ENCODE measurements at places on chromosomes 7 and 10.

DNA sequence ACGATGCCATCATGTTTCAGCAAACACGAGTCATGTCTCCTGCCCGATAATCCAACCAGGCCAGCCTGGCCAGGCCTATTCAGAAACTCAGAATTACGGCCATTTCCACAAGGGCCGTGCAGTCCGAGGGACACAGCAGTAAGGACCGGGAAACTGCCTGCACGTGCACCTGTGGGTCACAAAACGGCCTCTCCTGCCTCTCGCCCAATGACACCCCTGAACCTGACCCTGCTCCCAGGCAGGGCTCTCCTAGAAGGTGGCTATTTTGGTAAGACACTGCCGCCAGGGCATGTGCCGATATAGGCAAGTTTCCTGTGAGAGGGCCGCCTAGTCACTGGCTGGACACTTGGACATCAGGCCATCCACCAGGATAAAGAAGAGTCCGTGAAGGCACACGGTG lies 196.7 kb downstream of the TCERG1L start:
- no peak overlapping the region for H3K27ac ChIP-seq
- H3K4me1 ChIP-seq = no peaks in the 10 kb centered on the region
- DNase-seq = no peak

GRCh38 chr10:43228783-43229207 lies 38.1 kb downstream of the RASGEF1A start:
- no peaks in the 10 kb centered on the region for H3K36me3 ChIP-seq
- DNase-seq = peak; percentile 10
- H3K4me3 ChIP-seq = peak overlapping the region; percentile 57
- peaks cover 74% of the 10 kb centered on the region for H3K27me3 ChIP-seq
- no peak overlapping the region for H3K27ac ChIP-seq

DNA sequence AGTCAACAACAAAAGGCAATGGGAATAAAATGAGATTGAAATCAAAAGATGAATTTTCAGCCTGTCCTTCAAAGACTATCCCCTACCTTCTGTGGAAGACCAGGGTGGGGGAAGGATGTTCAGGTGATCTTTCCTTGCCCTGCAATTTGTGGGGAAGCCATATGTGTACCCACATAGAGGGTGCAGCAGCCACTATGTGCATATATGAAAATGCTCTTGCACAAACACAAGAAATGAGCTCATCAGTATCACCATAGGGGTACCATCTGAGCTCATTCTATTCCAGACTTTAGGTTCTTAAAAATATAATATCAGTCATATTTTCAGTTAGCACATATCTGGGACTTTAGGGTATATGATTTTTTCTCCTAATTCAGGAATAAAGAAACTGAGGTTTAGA lies 17.7 kb downstream of the GIMAP5 start:
- peak overlapping the region; percentile 83 for H3K27ac ChIP-seq
- no peaks in the 10 kb centered on the region for H3K36me3 ChIP-seq
- peaks cover 59% of the 10 kb centered on the region for H3K4me1 ChIP-seq
- no peaks in the 10 kb centered on the region for H3K27me3 ChIP-seq
- H3K4me3 ChIP-seq = no peak overlapping the region

DNA sequence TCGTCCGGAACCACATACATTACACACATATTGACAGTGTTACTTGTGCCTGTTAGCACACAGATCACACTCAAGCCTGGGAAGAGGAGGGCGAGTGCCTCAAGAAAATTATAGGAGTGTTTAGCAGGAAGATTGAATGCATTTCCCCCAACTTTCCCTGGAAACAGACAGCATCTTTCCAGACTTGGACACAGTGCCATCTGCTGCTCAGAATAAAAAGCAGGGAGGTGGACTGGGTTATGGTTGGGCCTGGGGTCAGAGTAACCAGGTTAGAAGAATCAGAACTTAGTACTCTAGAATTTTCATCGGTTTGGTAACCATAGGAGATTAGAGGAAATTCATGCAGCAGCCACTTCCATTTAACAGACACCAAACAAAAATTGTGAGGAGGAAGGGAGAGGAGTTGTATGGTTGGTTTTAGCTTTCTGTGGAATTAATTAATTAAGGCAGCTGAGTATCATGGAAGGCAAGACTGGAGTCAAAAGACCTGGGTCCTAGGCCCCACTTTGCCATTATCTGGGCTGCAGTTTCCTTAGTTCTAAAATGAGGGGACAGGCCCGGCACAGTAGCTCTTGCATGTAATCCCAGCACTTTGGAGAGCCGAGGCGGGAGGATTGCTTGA lies 43.4 kb upstream of the OPTN start:
- no peak overlapping the region for H3K4me3 ChIP-seq
- no peak overlapping the region for H3K27ac ChIP-seq
- no peaks in the 10 kb centered on the region for H3K36me3 ChIP-seq
- H3K4me1 ChIP-seq = no peaks in the 10 kb centered on the region

- peaks cover 24% of the 10 kb centered on the region for H3K4me1 ChIP-seq
- no peak overlapping the region for H3K4me3 ChIP-seq
- peaks cover 5% of the 10 kb centered on the region for H3K36me3 ChIP-seq
- H3K27me3 ChIP-seq = no peaks in the 10 kb centered on the region
- DNase-seq = no peak
- H3K27ac ChIP-seq = peak overlapping the region; percentile 5
These were observed 24.6 kb downstream of the RAMP3 start for GRCh38 chr7:45181991-45182855.

GRCh38 chr10:44865289-44865671 lies 45.9 kb upstream of the TMEM72 start:
- peaks cover 29% of the 10 kb centered on the region for H3K27me3 ChIP-seq

- peak overlapping the region; percentile 81 for H3K27ac ChIP-seq
- peak; percentile 89 for DNase-seq
- no peaks in the 10 kb centered on the region for H3K36me3 ChIP-seq
- H3K4me1 ChIP-seq = peaks cover 97% of the 10 kb centered on the region
- peak overlapping the region; percentile 9 for H3K4me3 ChIP-seq
- no peaks in the 10 kb centered on the region for H3K27me3 ChIP-seq
These were observed 74.3 kb downstream of the GRK5 start for GRCh38 chr10:119281581-119282071.

DNA sequence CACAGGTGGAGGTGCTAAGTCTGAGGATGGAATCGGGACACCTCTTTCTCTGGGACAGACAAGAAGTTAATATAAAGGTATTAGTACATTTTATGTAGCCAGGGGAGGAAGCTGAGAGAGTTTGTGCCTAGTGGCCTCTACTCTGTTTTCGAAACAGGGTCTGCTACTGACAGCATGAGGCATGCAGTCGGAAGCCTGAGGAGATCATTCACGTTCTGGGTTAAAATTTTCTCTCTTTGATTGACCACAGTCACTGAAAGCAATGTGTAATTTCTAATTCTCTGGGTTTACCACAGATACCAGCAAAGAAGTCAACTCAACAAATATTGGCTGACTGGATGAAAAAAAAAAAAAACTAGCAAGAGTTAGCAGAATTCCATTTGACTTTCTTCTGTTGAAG lies 53.3 kb upstream of the KCTD7 start:
- H3K27ac ChIP-seq = no peak overlapping the region
- H3K4me3 ChIP-seq = no peak overlapping the region
- H3K27me3 ChIP-seq = no peaks in the 10 kb centered on the region
- DNase-seq = no peak
- H3K36me3 ChIP-seq = peaks cover 49% of the 10 kb centered on the region

DNA sequence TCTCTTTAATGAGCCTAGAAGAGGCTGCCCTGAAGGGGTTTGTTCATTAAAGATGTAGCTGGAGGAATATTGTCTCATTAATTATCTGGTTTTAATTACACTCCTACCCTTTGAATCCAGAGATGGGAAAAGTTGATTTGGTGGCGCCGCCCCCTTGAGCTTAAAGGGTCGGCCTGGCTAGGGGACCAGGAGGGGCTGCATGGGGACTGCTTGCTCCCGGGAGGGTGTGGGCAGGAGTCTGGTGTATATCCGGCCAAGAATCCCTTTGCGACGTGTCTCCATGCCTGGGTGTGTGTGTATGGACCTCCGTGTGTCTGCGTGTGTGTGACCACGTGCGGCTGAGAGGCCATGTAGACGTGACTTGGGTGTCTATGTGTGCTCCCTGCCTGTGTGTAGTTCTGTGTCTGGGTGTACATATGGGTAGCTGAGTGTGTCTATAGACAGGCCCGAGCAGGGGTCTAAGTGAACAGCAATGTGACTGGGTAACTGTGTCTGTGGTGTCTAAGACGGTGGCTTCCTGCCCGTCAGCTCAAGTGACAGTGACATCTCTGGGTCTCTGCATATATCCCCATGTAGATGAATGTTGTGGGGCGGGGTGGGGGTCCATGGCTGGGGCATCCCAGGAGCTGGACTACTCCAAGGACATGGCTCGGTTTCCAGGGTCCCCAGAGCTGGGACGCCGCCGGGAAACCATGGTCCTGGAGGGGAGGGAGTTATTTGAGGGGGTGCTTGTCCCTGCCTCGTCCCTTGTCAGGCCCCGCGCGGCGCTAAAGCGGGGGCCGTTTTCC lies 10.7 kb downstream of the LBX1 start:
- H3K4me1 ChIP-seq = peaks cover 59% of the 10 kb centered on the region
- no peak overlapping the region for H3K4me3 ChIP-seq
- no peak overlapping the region for H3K27ac ChIP-seq
- H3K36me3 ChIP-seq = no peaks in the 10 kb centered on the region

DNA sequence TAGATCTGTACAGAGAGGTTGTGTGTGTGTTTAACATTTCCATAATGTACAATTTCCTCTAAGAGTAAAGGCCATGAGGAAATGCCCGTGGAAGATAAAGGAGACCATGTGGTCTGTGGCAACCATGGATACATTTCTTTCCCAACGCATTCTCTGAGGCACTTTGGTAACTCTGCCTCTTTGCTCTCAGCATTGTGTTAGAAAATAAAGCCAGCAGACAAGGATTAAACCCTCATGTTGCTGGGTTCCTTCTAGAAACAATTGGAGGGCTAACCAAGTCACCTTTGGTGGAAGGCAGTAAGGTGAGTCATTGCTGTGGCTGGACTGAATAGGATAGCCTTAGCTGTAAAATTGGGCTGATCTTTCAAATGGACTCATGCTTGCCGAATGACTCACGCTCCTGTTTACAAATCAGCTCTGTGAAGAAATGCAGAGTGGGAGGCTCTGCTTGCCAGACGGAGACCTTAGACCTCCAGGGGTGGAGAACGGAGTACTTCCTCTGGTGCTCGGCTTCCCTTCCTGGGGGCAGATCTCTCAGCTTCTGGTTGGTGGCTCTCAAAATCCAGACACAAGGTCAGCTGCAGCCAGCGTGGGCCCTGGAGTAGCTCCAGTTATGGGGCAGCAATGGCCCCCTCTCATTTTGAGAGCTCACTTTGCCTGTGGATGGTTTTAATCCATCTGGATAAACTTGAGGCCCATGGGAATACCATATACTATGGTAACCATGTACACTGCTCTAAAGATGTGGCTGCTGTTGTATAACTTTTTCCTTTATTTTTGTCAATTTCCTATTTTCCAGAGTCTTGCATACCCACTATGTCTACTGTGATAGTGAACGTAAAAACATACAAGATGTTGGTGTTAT lies 137.3 kb downstream of the TCF7L2 start:
- no peak for DNase-seq
- no peaks in the 10 kb centered on the region for H3K27me3 ChIP-seq
- peaks cover 20% of the 10 kb centered on the region for H3K4me1 ChIP-seq
- no peak overlapping the region for H3K4me3 ChIP-seq
- H3K36me3 ChIP-seq = peaks cover 6% of the 10 kb centered on the region
- peak overlapping the region; percentile 59 for H3K27ac ChIP-seq

- no peak overlapping the region for H3K4me3 ChIP-seq
- H3K4me1 ChIP-seq = no peaks in the 10 kb centered on the region
- no peaks in the 10 kb centered on the region for H3K36me3 ChIP-seq
- DNase-seq = no peak
- no peaks in the 10 kb centered on the region for H3K27me3 ChIP-seq
- H3K27ac ChIP-seq = no peak overlapping the region
These were observed 233.3 kb downstream of the LRRN3 start for GRCh38 chr7:111324228-111324627.
